DMS79 treated with DMSO at 0.1 percent for 48 hours (cell line): ENCODE measurements at places on chromosomes 5 and 9.

DNA sequence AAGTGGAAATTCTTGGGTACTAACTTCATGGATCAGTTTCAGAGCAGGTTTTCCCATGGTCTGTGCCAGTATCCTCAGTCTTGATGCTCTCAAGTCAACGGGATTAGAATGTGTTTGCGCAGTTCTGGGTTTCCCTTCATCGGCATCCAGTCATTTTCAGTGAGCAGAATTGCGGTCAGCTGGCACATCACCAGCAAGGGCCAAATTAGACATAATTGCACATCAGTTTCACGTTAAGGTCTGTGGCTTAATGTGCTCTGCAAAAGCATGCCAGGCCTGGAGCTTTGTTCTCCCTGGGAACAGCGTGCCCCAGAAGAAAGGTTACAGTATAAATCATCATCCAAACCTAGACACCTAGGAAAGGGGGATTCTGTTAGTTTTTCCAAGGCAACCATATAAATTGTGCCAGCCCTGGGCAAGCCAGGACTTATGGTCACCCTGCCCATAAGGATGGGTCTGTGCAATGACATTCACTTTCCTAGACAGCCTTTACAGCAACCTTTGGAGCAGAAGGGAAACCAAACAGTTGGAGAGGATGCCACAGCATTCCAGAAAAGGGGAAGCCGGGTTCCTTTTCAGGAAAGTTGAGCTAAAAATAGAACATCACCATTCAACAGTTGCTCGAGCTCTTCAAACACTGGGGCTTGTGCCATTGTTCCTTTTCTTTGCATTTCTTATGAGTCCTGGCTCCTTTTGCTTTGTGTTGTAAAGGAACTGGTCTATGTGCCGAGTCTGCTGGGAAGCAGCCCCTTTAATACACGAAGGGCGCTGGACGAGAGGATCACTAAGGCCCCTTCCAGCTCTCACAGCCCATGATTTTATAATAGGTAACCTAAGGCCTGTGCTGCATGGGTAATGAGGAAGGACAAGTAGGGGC lies 23.1 kb downstream of the IQGAP2 start:
- DNase-seq, result no peak

DNA sequence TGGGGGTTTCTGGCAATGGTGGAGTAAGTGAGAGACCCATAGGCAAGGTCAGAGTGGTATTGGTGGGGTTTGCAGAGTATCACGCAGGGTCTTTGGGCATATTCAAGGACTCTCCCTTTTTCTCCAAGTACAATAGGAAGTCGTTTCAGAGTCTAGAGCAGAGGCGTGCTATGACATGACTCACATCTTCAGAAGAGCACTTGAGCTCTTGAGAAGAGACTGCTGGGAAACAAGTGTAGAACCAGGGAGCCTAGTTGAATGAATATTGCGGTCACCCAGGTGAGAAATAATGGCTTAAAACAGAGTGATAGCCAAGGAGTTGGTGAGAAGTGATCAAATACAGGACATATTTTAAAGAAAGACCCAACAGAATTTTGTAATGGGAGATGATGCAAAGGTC lies 813.4 kb downstream of the TLE1 start:
- peak; percentile 6 for DNase-seq

GRCh38 chr9:18422296-18423036 lies 51.5 kb upstream of the ADAMTSL1 start:
- DNase-seq, result no peak

DNA sequence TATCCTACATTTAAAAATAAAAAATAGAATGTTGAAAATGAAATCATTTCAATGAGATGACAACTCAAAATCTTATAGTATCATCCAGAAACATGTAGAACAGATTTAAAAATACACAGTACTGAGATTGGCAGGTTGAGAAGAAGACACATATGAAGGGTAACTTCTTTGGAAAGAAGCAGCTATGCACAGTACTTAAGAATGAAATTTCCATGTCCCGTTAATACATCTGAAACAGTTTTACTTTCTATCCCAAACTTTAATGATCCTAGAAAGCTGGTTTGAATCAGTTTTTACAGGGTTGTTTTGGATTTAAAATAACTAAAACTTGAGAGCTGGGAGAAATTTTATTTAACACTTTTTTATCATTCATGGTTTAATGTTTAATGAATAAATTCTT lies 36.0 kb upstream of the ARRDC3 start:
- DNase-seq, result no peak

DNA sequence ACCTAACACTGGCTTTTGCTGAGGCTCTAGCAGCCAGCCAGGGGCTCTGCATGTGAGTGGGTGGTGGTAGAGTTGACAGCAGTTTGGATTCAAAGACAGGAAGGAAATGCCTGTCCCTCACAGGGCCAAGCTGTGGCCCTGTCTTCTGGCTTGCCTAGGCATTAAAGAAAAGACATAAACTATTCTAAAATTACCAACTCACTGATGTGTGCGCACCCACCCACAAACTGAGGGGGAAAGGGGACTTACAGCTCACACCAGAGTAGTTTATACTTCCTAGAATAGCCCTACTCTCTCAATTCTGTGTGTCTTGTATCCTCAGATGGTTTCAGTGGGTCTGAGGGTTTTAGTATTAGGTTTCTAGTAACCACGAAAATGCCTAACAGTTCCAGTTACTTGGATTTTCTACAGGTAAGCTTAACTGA lies 18.3 kb upstream of the IL13 start:
- no peak for DNase-seq

DNA sequence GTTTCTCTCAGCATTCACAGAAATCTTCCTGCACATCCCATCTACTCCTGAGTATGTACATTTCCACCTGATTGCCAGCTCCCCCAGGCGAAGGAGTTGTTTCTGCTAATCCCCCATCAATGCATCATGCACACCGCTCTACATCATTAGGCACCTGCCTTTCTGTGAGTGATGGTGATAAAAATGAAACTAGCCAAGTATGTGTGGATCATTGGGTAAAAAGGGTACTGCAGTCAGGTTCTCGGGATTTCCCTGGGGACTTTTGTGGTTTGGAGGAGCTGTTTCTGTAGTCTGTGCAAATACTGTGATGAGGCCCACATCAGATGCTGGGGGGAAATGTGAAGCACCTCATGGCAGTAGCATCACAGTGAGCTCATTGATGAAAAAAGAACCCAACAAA lies 30.4 kb downstream of the CAMK4 start:
- peak; percentile 12 for DNase-seq

DNA sequence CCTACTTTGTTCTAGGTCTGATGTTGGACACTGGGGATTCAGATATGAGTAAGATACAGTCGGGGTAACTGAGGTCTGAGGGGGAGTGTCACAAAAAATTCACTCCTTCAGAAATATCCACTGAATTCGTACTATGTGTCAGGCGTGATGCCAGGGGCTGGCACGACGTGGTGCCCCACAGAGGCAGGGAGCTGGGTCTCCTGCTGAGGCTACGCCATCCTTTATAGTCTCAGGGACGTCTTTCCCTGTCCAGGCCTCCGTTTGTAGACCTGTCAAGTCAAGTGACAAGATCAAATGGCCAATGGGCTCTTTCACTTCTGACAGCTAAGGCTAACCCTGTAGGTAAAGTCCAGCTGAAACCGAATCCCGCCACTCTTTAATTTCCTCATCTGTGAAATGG lies 118.8 kb upstream of the SMIM23 start:
- DNase-seq, result no peak

GRCh38 chr5:64678374-64678773 lies 11.9 kb upstream of the SHISAL2B start:
- DNase-seq, result no peak

DNA sequence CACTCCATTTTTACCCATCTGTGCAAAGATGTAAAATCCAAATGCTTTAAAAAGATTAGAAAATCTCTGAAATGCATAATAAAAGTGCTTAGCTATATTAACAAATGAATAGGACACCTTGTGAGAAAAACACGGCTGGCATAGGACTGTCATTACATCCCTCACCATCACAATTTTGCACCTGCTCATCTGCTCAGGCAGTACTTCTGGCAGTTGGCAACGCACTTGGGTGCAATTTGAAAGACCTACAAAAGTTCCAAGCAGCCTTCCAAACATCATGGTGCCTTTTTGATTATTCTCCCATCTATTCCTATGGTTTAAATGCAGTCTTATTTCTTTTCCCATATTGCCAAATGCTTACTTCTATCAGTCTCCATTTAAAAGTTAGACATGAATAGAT lies 501.8 kb downstream of the ENC1 start:
- DNase-seq, result no peak

GRCh38 chr5:5332287-5332686 lies 90.2 kb upstream of the ICE1 start:
- peak; percentile 82 for DNase-seq

DNA sequence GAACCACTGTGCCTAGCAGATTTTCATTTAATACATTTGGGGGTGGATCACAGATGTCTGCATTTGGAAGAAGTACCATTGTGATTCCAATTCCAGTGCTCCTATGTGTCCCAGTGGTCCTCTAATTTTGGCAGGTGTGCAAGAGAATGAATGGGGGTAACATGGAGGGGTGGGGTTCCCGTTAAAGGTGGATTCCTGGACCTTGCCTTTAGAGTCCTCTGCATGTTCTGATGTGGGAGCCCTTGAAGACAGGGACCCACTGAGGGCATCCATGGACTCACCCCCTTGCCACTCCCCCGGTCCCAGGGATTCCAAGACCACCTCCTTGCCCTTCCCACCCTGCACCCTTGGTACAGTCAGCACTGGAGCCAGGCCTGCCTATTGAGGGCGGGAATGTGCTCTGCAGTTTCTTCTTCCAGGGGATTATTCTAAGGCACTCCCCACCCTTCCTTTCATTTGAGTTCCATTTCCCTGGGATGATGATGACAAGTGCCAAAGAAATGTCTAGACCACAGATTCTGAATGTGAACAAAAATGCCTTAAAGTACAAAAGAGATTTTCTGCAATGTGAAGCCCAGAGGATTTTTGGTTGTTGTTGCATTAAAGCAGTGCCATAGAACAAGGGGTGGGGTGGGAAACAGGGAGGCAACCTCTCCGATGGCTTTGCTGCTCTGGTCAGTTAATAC lies 119.4 kb upstream of the PTCH1 start:
- DNase-seq, result no peak
